ENCODE measurements at places on chromosomes 3 and 15. TPM values are rescaled to one million over a fixed set of nuclear protein-coding genes. Genes with fewer than 3 reads are reported as not detected.

The ABI3BP gene
- total RNA-seq: 46.7 TPM

The EPM2AIP1 gene
- total RNA-seq: 10.3 TPM

The GTF2A2 gene
- total RNA-seq: 35.9 TPM

The SUSD5 gene
- 1.7 TPM for total RNA-seq

The OSBPL10 gene
- 4.2 TPM for total RNA-seq

The MEX3B gene
- total RNA-seq: 1.9 TPM

The FAM81A gene
- 0.98 TPM for total RNA-seq
